ENCODE measurements at places on chromosomes 6 and 20. TPM values are rescaled to one million over a fixed set of nuclear protein-coding genes. Genes with fewer than 3 reads are reported as not detected.

GRCh38 chr6:69027861-69028260, 392.8 kb downstream of the ADGRB3 start:
- H3K27ac ChIP-seq: no peak overlapping the region
- DNase-seq: no peak
- H3K36me3 ChIP-seq: no peaks in the 10 kb centered on the region
- no peaks in the 10 kb centered on the region for H3K27me3 ChIP-seq
- no peaks in the 10 kb centered on the region for H3K4me1 ChIP-seq
- H3K4me3 ChIP-seq: no peak overlapping the region

- H3K4me3 ChIP-seq: no peak overlapping the region
- DNase-seq: no peak
- H3K27me3 ChIP-seq: peaks cover 6% of the 10 kb centered on the region
These were observed 98.8 kb downstream of the CCDC170 start for GRCh38 chr6:151592449-151593159.

TP53INP2 gene
- 3.3 TPM for total RNA-seq

RPL7L1 gene
- 74.2 TPM for total RNA-seq

DNA sequence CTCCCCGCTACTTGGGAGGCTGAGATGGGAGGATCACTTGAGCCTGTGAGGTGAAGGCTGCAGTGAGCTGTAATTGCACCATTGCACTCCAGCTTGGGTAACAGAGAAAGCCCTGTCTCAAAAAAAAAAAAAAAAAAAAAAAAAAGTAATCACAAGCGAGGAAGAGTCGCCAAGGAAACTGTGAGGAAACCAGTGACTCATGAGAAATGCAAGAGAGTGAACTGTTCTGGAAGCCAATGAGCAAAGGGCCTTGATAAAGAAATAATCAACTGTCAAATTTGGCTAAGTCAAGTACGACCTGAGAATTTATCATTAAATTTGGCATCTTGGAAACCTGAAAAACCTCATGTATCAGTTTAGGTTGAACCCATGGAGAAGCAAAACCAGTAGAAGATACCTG, 16.1 kb upstream of the LAMP5 start:
- no peaks in the 10 kb centered on the region for H3K4me1 ChIP-seq
- no peak overlapping the region for H3K27ac ChIP-seq
- no peak for DNase-seq
- H3K4me3 ChIP-seq: no peak overlapping the region

GRCh38 chr6:162092816-162093502, 634.6 kb downstream of the PRKN start:
- no peaks in the 10 kb centered on the region for H3K36me3 ChIP-seq
- H3K27ac ChIP-seq: no peak overlapping the region
- no peak for DNase-seq
- no peaks in the 10 kb centered on the region for H3K27me3 ChIP-seq

DNA sequence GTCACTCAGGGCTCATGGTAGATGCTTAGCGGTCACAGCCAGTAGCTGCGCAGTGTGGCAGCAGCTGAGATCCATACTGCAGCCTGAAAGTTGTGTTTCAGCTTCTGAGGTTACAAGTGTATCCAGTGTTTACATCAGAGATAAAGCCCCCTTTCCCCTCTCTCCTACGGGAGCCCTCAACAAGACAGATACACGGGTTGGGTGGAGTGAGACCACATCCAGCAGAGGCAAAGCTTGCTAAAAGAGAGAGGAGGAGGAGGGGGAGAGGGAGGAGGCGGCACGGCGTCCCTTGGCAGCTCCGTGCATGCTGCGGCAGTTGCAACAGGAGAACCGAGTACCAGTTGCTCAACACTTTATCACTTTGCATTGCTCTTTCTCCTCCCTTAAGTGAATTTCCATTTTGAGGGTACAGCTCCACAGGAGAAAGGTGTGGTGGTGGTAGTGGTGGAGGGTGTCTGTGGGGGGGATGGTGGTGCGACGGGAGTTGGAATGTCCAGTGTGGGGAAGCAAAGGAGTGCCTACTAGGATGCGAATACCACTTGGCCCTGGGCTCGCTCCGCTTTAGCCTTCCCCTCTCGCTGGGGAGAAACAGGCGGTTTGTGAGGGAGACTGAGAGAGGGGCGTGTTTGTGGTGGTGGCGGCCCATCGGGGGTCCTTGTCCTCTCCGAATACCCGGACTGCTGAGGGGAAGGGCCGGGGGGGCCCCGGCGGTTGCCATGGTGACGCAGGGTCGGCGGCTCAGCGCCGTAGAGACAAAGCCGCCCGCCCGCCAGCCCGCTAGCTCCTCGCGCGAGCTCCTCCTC, 405 bp upstream of the RNF182 start:
- H3K27me3 ChIP-seq: peaks cover 64% of the 10 kb centered on the region
- no peak overlapping the region for H3K27ac ChIP-seq
- no peak for DNase-seq
- H3K36me3 ChIP-seq: no peaks in the 10 kb centered on the region
- H3K4me1 ChIP-seq: peaks cover 14% of the 10 kb centered on the region

DNA sequence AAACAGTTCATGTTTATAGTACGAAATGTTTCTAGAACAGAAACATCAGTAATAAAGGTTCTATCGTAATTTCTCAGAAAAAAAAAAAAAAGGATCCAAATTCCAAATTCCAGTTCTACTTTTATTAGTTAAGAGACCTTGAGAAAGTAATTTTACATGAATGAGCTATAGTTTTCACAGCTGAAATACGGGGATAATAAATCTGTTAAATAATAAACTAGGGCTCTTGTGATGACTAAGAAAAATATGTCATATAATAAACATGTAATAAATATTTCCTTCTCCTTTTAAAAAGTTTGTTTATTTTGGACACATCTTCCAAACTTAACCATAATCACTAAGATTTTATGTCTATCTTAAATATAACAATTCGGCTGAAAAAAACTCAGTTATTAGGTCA, 17.8 kb downstream of the RARS2 start:
- H3K4me3 ChIP-seq: no peak overlapping the region
- no peak for DNase-seq
- H3K27me3 ChIP-seq: no peaks in the 10 kb centered on the region
- peaks cover 32% of the 10 kb centered on the region for H3K4me1 ChIP-seq
- no peak overlapping the region for H3K27ac ChIP-seq

DNA sequence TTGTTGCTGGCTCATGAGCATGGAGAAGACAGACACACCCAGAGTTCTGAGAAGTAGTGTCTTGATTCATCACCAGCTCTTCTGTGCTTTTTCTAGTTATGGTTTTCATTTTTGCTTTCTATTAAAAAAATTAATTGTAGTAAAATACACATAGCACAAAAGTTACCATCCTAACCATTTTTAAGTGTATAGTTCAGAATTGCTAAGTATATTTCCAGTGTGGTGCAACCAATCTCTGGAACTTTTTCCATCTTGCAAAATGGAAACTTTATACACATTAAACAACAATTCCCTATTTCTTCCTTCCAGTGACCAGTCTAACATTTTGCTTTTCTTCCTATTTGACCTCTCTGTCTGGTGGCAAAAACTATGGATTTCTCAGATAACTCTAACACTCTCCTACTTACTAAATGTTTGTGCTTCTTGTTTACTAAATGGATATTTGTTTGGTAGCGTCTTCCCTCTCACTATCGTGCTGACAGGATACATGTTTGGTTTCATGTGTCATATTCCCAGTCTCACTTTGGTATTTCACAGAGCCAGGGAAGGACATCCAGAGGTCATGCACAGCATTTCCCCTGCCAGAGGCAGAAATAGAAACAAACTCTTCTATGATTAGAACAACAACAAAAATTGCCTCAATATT, 40.6 kb downstream of the TXLNB start:
- H3K27ac ChIP-seq: peak overlapping the region; percentile 93
- H3K36me3 ChIP-seq: no peaks in the 10 kb centered on the region
- no peaks in the 10 kb centered on the region for H3K27me3 ChIP-seq
- H3K4me1 ChIP-seq: peaks cover 44% of the 10 kb centered on the region
- peak overlapping the region; percentile 70 for H3K4me3 ChIP-seq
- DNase-seq: no peak

LY6G6C gene
- total RNA-seq: not detected

GRCh38 chr6:4351520-4352321, 216.3 kb upstream of the ECI2 start:
- DNase-seq: no peak
- no peaks in the 10 kb centered on the region for H3K27me3 ChIP-seq
- H3K4me1 ChIP-seq: no peaks in the 10 kb centered on the region
- H3K27ac ChIP-seq: no peak overlapping the region

RSPH3 gene
- 3.7 TPM for total RNA-seq

DNA sequence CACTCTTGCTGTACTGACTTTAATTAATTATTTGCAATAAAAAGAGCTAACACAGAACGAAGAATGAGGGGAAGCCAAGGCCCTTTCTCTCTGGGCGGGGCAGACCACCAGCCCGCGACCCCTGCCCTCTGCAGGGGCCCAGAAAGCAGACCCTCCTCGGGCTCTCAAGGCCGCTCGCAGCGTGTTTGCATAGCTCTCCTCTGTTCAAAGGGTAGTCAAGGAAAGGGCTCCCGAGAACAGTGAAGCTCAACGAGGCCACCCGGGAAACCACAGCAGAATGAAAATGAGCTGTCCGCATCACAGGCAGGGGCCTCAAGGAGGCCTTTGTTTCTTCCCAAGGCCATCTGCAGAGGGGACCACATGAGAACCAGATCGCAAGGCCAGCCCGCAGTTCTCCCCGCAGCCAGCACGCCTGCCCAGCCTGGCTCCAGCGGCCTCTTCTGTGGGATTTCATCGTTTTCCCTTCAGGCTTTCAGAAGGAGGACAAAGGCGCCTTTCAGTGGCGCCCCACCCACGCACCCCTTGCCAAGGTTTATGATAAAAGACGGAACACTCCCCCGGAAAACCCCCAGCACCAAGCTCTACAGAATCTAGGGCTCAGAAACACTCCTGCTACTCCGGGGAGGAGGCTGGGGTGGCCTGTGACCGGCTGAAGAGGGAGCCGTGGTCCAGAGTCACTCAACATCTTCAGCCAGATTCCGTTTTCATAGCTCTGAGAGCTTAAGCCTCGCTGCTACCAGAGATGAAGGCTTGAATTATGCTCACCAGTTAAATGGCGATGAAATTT, 25.3 kb downstream of the ACSS1 start:
- no peaks in the 10 kb centered on the region for H3K27me3 ChIP-seq
- no peak overlapping the region for H3K27ac ChIP-seq
- no peak for DNase-seq

DNA sequence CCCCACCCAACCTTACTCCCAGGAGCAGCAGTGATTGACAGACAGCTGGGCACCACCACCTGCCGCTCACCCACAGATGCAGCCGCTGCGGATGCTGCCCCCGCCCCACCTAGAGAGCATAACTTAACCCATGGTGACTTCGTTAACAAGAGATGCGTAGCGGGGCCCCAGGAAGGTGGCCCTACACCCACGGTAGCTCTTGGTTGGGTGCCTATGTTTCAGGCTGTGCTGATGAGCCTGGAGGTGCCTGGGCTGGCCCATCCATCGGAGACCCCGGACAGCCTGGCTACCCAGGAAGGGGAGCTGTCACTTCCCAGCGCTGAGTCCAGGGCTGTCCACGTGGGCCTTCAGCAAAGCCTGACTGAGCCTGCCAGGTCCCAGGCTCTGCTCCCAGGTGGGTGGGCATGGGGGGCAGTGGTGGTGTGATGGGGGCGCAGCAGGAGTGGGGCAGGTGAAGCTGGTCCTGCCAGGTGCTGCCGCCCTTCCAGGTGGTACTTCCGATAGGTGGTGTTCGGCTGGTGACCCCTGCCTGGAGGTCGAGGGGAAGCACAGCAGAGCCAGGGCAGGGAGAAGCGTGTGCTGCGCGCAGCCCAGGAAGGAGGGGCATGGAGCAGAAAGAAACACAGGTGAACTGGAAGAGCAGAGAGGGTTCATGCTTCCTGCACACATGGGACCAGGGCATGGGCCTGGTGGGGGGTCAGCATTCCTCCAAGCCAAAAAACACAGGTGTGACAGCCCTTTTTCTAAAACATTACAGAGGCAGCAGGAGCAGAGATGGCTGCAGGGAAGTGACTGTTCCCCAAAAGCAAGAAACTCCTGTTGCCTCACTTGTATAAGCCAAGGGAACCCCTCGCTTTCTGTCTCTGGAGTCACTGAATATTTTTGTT, 56.9 kb downstream of the SYNJ2 start:
- H3K4me3 ChIP-seq: no peak overlapping the region
- no peak for DNase-seq
- peak overlapping the region; percentile 3 for H3K27ac ChIP-seq
- H3K27me3 ChIP-seq: no peaks in the 10 kb centered on the region
- peaks cover 39% of the 10 kb centered on the region for H3K4me1 ChIP-seq

- no peaks in the 10 kb centered on the region for H3K36me3 ChIP-seq
- no peak for DNase-seq
- no peak overlapping the region for H3K27ac ChIP-seq
- H3K4me1 ChIP-seq: peaks cover 15% of the 10 kb centered on the region
- H3K27me3 ChIP-seq: peaks cover 13% of the 10 kb centered on the region
These were observed 6.8 kb downstream of the PMEPA1 start for GRCh38 chr20:57703013-57703412.

DNA sequence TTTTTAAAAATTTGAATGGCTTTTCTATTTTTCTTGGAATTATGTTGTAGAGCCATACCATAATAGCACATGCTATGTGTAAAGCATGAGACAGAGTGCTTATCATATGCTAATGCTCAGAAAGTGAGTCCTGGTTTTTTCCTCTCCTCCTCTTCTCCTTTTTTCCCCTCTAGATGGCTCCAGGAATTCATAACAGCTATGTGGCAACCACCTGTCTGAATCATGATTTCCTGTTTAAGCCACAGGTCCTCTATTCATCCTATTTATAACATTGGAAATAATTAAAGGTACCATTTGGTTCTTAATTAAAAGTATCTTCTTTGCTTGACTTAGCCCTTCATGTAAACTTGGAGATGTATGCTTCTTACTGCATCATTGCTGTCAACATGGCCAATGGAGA, 260.0 kb upstream of the MAP3K7 start:
- DNase-seq: no peak
- no peak overlapping the region for H3K27ac ChIP-seq
- no peaks in the 10 kb centered on the region for H3K36me3 ChIP-seq

- no peaks in the 10 kb centered on the region for H3K36me3 ChIP-seq
- H3K27me3 ChIP-seq: no peaks in the 10 kb centered on the region
- no peak overlapping the region for H3K4me3 ChIP-seq
- no peak for DNase-seq
- H3K4me1 ChIP-seq: no peaks in the 10 kb centered on the region
- H3K27ac ChIP-seq: no peak overlapping the region
These were observed 165.2 kb upstream of the TOP1 start for GRCh38 chr20:40863355-40863919.

RPP40 gene
- total RNA-seq: 2.1 TPM

- H3K4me3 ChIP-seq: no peak overlapping the region
- H3K36me3 ChIP-seq: no peaks in the 10 kb centered on the region
- H3K27me3 ChIP-seq: no peaks in the 10 kb centered on the region
- no peak for DNase-seq
- H3K4me1 ChIP-seq: no peaks in the 10 kb centered on the region
- no peak overlapping the region for H3K27ac ChIP-seq
These were observed 392.6 kb upstream of the MARCKS start for GRCh38 chr6:113464536-113464935.

SCUBE3 gene
- total RNA-seq: not detected

- H3K36me3 ChIP-seq: peaks cover 46% of the 10 kb centered on the region
- H3K4me3 ChIP-seq: no peak overlapping the region
- H3K27ac ChIP-seq: no peak overlapping the region
- no peak for DNase-seq
- H3K27me3 ChIP-seq: no peaks in the 10 kb centered on the region
These were observed 13.9 kb downstream of the FOXO3 start for GRCh38 chr6:108574457-108575141.

GRCh38 chr20:41408986-41409385, 42.4 kb upstream of the EMILIN3 start:
- H3K27ac ChIP-seq: peak overlapping the region; percentile 24
- peaks cover 26% of the 10 kb centered on the region for H3K4me1 ChIP-seq
- H3K36me3 ChIP-seq: peaks cover 14% of the 10 kb centered on the region
- DNase-seq: no peak
- no peak overlapping the region for H3K4me3 ChIP-seq

- no peak overlapping the region for H3K4me3 ChIP-seq
- H3K4me1 ChIP-seq: no peaks in the 10 kb centered on the region
These were observed 129.0 kb downstream of the CFAP61 start for GRCh38 chr20:20181322-20181721.
